Stimulated activated CD4-positive, alpha-beta T cell treated with anti-CD3 and anti-CD28 coated beads, Interleukin-4, amount 100 ng/mL, for 24 hours (primary cell): ENCODE measurements at places on chromosomes 3 and 15.

DNA sequence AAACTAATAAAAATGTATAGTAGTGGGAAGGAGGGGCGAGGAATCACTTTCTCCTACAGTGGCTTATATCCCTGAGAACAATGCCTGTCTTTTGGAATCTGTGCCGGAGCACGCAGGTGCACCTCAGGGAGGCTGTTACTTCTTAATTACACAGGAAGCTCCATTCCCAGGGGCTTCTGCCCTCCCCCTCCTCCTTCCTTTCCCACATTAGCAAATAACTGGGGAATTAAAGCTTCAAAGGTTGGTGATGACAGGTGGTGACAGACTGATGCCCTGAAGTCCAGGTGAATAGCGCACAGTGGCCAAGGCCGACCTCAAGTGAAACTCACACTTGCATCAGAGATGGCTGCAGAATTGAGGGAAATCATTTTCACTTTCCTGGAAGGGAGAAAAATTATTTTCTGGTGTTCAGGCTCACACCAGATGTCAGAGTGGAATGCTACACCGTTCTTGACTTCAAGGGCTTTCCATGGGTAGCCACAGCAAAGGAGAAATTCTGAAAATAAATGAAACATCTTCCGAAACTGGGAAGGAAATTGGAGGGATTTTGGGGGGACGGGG lies 3.7 kb downstream of the GRAMD2A start:
- no peak for DNase-seq

DNA sequence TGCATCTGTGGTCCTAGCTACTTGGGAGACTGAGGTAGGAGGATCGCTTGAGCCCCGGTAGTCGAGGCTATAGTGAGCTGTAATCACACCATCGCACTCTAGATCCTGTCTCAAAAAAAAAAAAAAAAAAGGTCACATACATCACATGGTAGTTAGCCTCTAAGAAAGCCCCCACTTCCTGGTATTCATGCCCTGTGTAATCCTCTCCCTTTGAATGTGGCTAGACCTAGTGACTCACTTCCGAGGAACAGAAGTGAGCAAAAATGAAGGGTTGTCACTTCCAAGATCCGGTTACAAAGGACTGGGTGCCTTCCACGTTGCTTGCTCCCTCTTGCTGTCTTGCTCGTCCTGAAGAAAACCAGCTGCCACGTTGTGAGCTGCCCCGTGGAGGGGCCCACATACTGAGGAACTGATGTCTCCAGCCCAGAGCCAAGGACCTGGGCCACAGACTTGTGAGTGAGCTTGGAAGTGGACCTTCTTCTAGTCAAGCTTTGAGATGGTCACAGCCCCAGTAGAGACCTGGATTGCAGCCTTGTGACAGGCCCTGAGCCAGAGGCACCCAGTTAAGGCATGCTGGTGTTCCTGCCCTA lies 12.6 kb upstream of the LCTL start:
- no peak for DNase-seq

GRCh38 chr15:72491768-72492167 lies 17.6 kb downstream of the ARIH1 start:
- no peak for DNase-seq

- DNase-seq, result no peak
These were observed 231.3 kb upstream of the SATB1 start for GRCh38 chr3:18656410-18656809.

- peak; percentile 79 for DNase-seq
These were observed 1.1 kb downstream of the TFG start for GRCh38 chr3:100710261-100710968.

GRCh38 chr3:150878290-150878689 lies 26.9 kb downstream of the MINDY4B start:
- DNase-seq, result no peak

GRCh38 chr3:20666091-20666490 lies 480.1 kb upstream of the SGO1 start:
- DNase-seq, result no peak

GRCh38 chr15:67135494-67135893 lies 70.1 kb downstream of the SMAD3 start:
- no peak for DNase-seq

GRCh38 chr3:22263042-22263441 lies 512.0 kb upstream of the ZNF385D start:
- no peak for DNase-seq

GRCh38 chr3:142947352-142947751 lies 16.1 kb downstream of the PAQR9 start:
- DNase-seq, result no peak

DNA sequence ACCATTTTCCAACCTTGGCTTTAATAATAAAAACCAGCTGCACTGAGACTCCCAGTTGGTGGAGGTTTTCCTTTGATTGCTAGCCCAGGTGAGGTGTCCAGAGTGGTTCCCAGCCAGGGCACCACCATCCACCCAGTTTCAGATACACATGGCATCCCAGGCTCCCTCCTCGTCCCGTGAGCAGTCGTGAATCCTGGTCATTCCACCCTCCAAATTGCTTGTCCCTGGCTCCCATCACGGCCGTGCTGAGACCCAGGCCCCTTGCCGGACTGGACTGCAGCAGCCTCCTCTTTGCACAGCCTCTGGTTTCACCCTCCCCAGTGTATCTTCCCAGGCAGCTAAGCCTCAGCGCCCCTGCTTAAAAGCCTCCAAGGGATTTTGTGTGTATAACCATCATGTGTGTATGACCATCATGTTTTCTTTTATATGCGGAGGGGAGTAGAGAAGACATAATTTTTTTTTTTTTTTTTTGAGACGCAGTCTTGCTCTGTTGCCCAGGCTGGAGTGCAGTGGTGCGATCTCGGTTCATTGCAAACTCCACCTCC lies 106.3 kb downstream of the ETFA start:
- DNase-seq, result no peak

DNA sequence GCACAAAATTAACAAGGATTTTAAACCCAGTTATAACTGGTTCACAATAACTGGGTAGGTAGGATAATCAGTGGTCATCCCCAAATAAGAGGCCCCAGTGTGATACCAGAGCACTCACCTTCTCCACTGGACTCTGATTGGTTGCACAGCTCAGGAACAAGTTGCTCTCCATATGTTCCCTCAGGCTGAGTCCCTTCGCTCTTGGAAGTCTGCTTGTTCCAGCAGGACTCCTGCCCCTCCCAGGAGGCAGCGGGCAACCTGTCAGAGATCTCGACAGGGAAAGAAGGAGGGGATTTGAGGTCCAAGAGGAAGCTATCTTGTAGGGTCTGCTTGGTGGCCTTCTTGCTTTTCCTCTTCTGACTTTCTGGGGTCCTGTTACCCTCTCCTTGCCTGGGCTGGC lies 51.6 kb upstream of the HEG1 start:
- DNase-seq, result no peak

GRCh38 chr15:61227950-61228936 lies 859 bp downstream of the RORA start:
- DNase-seq, result no peak

DNA sequence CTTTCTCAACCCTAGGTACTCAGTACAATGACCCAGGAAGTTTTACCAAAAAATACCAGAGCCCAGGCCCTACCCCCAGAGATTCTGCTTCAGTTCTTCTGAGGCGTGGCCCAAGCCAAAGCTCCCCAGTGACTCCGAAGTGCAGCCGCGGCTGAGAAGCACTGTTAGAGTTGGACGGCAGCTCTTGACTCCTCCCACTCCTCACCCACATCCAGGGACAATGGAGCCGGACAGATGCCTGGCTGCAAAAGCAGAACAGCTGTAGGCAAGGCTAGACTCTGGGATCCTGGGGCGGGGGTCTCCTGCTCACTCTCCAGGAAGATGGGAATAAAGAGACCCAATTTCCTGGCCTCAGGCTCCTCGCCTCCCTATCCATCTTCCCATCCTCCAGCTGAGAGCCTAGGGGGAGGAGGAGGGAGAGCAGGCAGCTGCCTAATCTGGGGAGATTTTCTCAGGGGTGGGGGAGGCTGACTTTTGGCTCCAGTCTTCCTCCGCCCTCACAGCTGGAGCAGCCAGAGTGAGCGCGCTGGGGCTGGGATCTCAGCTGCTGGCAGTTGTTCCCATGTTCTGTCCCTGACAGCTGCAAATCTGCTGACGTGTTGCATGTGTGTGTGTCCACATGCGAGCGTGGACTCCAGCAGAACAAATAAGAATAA lies 223.8 kb downstream of the OPA1 start:
- DNase-seq, result no peak

DNA sequence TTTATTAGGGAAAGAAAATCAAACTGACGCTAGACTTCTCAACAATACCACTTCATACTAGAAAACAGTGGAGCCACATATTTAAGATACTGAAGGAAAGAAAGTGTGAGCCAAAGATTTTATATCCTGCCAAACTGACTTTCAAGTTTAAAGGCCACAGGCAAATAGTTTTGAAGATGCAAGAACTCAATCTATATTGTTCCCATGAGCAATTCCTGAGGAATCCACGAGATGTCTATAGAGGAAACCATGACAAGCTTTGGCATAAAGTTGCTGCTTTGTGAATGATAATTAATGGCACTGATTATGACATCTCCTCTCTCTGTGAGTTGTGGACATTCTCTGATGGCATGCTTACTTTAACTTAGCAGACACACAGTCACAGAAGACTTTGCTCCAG lies 276.1 kb upstream of the GOLGA6L4 start:
- DNase-seq, result no peak

DNA sequence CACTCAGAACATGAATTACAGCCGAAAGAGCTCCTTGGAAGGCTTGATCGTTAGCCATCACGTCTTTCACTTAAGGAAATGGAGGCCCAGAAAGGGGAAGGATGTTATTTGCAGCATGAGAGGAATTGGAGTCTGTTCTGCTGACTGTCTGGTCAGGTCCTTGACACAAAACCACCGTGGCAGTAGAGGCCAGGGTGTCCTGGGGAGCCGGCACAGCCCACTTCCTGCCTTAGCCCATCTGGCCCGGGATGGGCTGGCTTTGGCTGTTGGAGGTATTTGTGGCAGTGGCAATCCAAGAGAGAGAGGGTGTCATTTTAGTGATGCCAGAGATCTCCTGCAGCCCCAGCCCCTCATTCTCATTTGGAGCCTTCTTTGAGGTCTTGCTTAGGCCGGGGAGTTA lies 37.4 kb downstream of the ST6GAL1 start:
- no peak for DNase-seq

GRCh38 chr15:77966540-77967234 lies 110.8 kb downstream of the TBC1D2B start:
- peak; percentile 65 for DNase-seq

DNA sequence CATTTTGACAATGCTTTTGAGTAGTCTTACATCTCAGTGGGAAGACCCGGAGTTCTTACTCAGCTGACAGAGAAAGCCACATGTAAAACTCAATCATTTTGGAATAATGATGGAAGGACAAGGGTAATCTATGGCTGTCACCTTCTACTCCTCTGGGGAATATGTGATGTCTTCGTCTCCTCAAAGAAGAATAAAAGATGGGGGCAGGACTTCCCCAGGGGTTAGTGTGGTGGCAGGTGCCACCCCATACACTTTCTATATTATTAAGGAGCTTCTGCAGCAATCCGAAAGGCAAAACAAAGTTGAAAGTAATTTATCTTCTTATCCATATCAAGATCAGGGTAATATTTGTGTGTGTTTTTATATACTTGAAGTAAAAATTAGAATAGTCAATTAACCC lies 180.4 kb upstream of the TOPAZ1 start:
- DNase-seq, result no peak

DNA sequence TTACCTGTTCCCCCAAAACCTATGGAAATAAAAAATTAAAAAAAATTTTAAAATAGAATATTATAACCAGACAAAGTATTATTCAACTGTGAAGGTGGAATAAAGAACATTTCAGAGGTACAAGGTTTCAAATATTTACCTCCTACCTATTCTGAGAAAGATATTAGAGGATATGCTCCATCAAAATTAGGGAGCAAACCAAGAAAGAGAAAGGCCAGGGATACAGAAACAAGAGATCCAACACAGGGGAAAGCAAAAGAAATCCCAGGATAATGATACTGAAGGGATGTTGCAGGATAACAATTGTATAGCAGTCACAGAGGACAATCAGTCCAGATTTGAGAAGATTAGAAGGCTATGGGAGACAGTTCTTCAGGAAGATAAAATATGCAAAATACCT lies 22.4 kb downstream of the BCL2L10 start:
- no peak for DNase-seq

- DNase-seq, result no peak
These were observed 1158.8 kb downstream of the IGSF11 start for GRCh38 chr3:117875887-117876286.

- no peak for DNase-seq
These were observed 264.7 kb upstream of the NECTIN3 start for GRCh38 chr3:110806924-110807323.

DNA sequence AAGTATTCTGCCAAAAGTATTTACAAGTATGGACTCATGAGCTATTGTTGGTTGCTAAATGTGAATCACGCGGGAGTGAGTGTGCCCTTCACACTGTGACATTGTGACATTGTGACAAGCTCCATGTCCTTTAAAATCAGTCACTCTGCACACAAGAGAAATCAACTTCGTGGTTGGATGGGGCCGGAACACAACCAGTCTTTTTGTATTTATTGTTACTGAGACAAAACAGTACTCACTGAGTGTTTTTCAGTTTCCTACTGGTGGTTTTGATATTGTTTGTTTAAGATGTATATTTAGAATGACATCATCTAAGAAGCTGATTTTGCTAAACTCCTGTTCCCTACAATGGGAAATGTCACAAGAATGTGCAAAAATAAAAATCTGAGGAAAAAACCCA lies 30.3 kb downstream of the SYNM start:
- DNase-seq, result no peak

DNA sequence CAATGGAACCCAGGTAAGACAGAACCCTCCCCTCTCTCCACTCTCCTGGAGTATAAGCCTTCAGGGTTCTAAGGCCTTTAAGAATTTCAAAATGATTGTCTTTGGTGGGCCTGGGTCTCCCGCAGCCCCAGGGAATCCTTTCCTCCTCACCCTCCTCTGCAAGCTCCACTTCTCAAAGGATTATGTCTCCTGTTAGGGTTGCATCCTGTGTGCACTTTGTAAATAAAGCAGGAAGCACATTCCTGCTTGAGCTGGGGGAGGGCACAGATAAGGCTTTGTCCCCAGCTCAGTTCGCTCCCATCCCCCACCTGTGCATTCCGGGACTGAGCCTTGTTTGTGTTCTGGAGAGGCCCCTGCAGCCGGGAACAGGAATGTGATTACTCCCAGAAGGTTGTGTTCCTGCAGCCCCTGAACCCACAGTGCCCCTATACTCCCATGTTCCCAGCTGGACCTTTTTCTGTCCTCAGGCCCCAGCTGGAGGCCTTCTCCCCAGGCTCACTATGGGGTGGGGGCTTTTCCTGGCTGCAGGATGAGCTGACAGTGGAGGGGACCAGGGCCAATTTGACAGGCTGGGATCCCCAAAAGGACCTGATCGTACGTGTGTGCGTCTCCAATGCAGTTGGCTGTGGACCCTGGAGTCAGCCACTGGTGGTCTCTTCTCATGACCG lies 9.5 kb downstream of the TYRO3 start:
- DNase-seq, result no peak

DNA sequence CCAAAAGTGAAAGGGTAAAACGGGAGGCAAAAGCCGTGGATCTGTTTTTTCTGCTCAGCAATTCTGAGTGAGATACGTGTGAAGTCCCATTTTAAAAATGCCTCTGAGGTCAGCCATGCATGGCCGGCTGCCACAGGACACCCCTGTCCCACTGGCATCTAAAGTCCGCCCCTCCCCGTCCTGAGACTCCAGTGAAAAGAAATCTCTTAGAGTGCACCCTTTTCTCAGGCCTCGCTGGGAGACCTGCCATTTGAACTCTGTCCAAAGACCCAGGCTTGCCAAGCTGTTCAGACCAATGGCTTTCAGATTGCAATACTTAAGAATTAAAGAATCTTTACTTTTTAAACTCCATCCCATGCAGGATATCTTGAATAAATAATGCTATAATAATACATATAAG lies 61.0 kb upstream of the SLC24A5 start:
- no peak for DNase-seq
